Spinal cord (tissue), 10 donors: ENCODE measurements at places on chromosomes 1 and 21. TPM values are rescaled to one million over a fixed set of nuclear protein-coding genes. Genes with fewer than 3 reads are reported as not detected.
A peak's percentile ranks its signal among the peaks of the same experiment; 100 is the strongest.

The TNFRSF18 gene
- total RNA-seq, result 0.20 TPM

- DNase-seq, result peak; percentile 64
Measured at GRCh38 chr1:96236156-96236739, 485.3 kb upstream of the PTBP2 start.

GRCh38 chr1:175862408-175862807 is 119.0 kb upstream of the TNR start:
- DNase-seq, result no peak

The S100A8 gene
- total RNA-seq, result 8.3 TPM

The RNU1-1 gene
- total RNA-seq, result 29,651 TPM

The TFF3 gene
- 2.4 TPM for total RNA-seq

The LRIF1 gene
- 12.6 TPM for total RNA-seq

- DNase-seq, result no peak
Measured at GRCh38 chr1:70220517-70221237, 503 bp upstream of the SRSF11 start.

DNA sequence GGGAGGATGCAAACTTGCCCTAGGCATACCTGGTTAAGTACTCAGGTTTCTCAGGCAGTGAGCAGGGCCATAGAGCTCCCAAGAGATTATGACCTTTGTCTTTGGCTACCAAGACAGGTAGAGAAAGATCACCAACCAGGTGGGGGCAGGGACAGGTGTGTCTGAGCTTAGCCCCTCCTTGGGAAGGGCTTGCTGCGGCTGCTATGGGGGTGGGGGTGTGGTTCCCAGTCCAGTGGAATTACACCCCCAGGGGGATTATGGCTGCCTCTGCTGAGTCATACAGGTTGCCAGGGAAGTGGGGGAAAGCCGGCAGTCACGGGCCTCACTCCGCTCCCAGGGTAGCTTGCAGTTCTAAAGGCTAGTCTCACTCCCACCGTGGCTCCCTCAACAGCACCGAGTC is 65.2 kb upstream of the FAM163A start:
- DNase-seq, result no peak

- no peak for DNase-seq
Measured at GRCh38 chr1:59703226-59703917, 111.4 kb upstream of the HOOK1 start.

The GLIS1 gene
- total RNA-seq, result 0.59 TPM

GRCh38 chr1:38123356-38124135 is 77.0 kb upstream of the POU3F1 start:
- DNase-seq, result no peak

GRCh38 chr21:34941162-34941561 is 107.9 kb downstream of the RUNX1 start:
- DNase-seq, result no peak

GRCh38 chr1:113893267-113893666 is 5.9 kb upstream of the BCL2L15 start:
- no peak for DNase-seq

DNA sequence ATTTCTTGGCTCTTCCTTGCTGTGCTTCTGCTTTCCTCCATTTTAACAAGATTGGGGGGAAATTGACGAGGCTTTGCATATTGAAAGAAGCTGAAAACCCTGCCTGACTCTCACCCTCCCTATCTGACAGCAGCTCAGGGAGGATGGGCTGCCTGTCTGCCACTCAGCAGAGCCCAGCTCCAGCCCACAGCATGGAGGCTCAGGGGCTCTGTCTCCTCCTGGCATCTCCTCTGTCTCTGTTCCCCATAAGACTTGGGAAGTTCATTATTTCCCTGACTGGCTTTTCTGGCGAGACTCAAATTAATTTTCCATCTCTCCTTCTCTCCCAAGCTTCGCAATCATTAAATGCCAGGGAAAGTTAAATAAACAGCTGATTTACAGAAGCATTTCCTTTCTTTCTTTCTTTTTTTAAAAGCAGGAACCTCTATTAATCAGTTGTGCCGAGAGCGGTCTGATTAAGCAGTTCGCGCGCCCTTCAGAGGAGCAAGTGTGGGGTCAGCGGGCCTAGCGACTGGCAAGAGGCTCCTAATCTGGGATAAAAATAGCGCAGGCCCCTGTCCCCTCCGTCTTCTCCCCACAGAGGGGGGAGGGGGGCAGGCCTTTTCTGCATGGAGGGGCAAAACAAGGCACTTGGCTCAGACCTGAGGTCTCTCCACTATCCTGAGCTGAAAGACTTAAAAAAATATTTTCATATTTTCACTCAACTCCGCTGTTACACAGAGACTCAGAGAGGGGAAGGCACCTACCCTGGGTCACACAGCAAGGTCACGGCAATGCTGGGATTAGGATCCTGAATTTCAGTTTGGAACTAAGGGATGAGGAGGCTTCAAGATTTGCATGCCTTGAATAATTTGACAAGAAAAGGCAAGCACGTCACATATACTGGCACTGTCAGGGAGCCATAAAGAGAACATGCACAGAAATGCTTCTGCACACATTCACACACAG is 170.4 kb downstream of the ACTL8 start:
- no peak for DNase-seq

- DNase-seq, result no peak
Measured at GRCh38 chr1:235601104-235601503, 48.5 kb downstream of the GNG4 start.

The GJA9 gene
- total RNA-seq, result not detected

DNA sequence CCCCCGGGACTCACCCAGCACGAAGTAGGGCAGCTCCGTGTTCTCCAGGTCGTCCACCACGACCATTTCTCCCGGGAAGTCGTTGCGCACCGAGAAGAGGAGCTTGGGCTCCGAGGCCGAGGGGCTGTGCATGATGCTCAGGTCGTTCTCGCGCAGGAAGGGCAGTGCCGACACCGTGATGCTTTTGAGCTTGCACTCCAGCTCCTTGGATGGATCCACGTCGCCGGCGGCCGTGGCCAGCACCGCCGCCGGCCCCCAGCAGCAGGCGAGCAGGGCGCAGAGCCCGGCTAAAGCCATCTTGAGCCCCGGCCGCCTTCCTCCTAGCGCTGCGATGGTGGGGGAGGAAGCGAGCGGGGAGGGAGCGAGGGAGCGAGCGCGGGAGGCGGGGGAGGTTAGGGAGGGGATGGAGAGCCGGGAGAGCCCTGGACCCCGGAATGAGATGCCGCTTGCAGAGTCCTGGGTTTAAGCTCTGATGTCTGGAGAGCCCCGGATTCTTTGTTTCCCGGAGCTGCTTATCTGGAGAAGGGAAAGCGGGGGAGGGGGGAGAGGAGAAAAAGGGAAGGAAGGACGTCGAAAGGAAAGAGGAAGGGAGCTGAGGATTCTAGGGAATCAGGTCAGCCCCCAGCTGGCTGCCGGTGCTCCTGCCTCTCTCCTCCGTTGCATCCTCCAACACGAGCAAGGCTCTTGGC is at the start of gene ASTN1:
TSS of gene ASTN1 (minus strand) at position 333 of the 689 bp plus-strand sequence. CDS start at position 297, 36 bp downstream.
- no peak for DNase-seq

DNA sequence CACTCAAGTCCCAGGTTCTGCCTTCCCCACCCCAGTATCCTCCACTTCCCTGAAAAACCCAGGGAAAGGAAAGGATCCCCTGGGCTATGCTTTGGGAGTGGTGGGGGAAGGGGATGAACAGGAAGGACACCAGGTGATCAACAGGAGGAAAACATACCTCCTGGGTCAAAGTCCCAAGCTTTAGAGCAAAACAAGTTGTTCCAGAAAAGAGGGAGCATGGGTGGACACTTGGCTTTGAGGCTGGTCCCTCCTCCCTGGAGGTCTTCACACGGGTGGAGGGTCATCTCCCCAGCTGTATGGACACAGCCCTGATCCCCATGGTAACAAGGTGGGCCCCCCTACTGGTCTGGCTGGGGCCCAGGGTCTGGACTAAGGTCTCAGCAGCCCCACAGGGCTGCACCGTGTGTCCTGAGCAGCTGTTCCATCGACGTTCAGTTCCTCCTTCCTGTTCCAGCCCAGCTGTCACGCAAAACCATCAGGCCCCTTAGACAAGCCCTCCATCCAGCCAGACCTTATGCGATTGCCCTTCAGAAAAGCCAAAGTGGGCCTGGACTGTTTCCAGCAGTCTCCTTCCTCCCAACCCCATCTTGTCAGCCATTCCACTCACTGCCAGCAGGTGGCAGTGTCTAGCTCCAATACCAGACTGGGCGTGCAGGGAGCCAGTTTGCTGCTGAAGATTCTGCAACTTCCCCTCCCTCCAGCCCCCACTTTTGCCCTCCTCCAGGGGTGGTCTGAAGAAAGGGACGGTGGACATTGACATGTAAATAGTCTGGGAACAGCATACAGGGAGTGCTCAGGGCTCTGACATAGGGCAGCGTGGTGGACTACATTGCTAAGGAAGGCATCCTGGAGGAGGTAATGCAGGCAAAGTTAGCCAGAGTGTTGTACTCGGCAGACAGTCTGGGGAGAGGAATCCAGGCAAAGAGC is 2.9 kb upstream of the PDZK1IP1 start:
- DNase-seq, result peak; percentile 65

The CFAP141 gene
- total RNA-seq, result 0.66 TPM

The OR2T11 gene
- not detected for total RNA-seq

GRCh38 chr1:11797525-11798216 is 8.1 kb downstream of the MTHFR start:
- no peak for DNase-seq

DNA sequence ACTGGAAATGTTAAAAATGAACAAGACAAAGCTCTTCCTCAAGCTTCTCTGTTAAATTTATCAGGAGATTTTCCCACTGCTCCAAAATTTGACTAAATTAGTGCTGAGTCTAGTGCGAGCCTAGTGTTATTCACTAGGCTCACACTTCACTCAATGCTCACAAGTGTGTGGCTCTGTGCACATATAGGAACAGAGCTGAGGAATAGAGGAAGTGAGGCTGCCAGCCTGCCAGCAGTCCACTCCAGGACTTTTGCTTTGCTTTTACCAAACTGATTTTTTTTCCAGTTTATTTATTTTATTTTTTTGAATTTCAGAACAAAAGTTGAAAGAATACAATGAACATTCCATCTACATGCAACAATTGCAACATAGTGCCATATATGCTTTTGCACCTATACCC is 87.2 kb downstream of the VAV3 start:
- DNase-seq, result no peak

The HMGCL gene
- 20.7 TPM for total RNA-seq

DNA sequence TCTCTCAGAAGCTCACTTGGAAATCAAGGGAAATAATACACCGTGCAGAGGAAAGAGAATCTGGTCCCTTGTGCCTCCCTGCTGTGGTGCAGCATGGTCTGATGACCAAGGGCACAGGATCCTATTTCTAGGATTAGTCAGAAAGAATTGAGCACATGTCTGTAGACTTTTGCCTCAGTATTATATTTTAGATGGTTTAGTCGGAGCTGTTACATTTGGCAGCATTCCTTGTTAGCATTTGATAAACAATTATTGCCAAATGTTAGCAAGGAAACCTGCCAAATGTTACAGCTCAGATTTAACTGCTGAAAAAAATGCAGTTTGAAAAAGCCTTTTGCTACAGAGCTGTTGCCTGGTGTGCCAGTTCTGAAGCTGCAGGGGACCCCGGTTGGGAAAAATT is 183.5 kb upstream of the DPYD start:
- DNase-seq, result no peak

- no peak for DNase-seq
Measured at GRCh38 chr1:77538956-77539518, 143.4 kb downstream of the ZZZ3 start.

DNA sequence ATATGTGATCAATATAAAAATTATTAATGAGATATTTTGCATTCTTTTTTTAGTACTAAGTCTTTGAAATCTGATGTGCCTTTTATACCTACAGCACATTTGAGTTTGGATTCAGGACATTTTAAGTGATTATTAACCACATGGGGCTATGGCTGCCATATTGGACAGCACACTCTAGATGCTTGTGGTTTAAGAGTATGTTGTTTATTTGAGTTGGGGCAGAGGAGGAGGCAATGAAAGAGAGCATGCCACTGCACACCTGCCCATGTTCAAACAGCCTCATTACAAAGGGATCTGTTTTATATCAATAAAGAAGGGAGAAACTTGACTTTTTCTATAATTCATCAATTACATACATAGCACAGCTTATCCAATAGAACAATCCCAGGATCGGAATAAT is 99.4 kb upstream of the EDEM3 start:
- DNase-seq, result no peak

DNA sequence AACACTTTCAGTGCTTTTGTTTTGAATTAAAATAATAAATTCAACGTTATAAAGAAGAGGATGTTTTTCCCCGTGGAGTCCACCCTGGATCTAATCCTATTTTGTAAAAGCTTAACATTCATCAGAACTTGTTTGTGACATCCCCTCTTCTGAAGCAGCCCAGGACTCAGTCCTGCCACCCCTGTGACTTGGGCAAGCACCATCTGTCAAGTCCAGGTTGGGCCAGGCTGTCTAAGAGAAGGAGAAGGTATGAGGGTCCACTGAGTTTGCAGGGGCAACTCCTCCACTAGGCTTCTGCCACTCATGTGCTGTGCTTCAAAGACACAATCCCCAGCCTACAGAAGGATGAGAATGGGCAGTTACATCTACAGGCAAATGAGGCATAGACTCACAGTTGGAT is 59.7 kb downstream of the MT1HL1 start:
- DNase-seq, result no peak

The PRDM16 gene
- total RNA-seq, result 8.3 TPM

GRCh38 chr1:46705408-46705807 is 13.5 kb downstream of the EFCAB14 start:
- no peak for DNase-seq

The TMEM125 gene
- 7.5 TPM for total RNA-seq

DNA sequence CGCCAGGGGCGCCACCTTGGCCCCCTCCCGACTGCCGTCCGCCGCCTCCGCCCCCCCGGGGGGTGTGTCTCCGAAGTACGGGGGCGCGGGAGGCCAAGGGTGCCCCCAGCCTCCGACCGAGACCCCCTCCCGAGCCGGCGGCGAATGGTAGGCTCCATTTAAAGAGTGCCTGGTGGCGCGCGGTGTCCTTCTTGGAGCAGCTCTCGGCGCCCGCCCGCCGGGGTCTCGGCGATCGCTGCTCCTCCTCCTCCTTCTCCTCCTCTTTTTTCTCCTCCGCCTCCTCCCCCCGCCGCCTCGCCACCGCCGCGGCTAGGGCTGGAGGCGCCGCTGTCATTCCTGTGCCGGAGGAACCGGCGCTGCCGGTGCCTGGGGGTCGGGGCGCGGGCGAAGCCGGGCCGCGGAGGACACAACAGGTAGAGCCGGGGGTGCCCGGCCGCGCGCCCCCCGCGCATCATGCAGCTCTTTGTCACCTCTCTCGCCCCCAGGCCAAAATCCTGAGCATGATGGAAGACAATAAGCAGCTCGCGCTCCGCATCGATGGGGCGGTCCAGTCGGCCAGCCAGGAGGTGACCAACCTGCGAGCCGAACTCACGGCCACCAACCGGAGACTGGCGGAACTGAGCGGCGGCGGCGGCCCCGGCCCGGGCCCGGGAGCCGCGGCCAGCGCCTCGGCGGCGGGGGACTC is at the start of gene KAZN:
TSS of gene KAZN (plus strand) at position 188 of the 685 bp plus-strand sequence.
- DNase-seq, result peak; percentile 94
